ENCODE measurements at places on chromosomes 7 and 10.

DNA sequence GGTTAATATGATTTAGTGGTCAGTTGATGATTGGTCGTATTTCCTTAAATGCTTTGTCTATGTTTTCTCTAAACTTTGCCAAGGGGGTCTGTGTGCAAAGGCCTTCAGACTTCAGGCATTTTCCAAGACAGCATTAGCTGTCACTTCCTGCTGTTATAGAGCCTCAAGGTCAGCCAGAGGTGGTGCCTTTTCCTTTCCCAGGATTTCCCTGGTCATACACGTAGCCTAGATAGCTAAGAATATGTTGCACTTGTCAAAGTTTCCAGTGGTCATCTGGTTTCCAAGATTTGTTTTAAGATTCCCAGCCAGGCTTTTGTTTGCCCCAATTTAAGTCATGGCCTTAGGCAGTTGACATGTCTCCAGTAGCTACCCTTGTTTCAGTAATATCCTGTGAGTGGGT is 133.2 kb upstream of the IGFBP3 start:
- no peak for DNase-seq

GRCh38 chr7:26699766-26700165 is 164.6 kb downstream of the SKAP2 start:
- no peak for DNase-seq

DNA sequence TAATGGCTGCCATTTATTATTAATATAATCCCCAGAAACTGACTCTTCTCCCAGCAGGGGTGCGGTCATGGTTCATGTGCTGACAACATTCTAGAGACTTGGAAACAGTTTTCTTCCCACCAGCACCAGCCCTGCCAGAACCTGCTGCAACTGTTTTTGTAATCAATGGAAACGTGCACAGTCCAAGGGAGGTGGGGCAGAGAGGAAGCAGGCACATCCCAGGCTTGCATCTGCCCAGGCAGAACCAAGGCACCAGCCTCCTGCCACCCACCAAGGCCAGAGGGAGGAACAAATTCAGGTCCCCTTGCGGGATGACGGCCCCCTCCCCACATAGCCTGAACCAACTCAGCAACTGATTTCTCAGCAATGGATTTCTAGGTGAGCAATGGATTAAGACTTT is 119.0 kb downstream of the OAT start:
- DNase-seq: peak; percentile 40

GRCh38 chr7:84975586-84976185 is 211.2 kb downstream of the SEMA3D start:
- no peak for DNase-seq

GRCh38 chr7:36854652-36855051 is 130.4 kb upstream of the AOAH start:
- DNase-seq: no peak

GRCh38 chr10:83522881-83523386 is 616.4 kb upstream of the GHITM start:
- DNase-seq: no peak

DNA sequence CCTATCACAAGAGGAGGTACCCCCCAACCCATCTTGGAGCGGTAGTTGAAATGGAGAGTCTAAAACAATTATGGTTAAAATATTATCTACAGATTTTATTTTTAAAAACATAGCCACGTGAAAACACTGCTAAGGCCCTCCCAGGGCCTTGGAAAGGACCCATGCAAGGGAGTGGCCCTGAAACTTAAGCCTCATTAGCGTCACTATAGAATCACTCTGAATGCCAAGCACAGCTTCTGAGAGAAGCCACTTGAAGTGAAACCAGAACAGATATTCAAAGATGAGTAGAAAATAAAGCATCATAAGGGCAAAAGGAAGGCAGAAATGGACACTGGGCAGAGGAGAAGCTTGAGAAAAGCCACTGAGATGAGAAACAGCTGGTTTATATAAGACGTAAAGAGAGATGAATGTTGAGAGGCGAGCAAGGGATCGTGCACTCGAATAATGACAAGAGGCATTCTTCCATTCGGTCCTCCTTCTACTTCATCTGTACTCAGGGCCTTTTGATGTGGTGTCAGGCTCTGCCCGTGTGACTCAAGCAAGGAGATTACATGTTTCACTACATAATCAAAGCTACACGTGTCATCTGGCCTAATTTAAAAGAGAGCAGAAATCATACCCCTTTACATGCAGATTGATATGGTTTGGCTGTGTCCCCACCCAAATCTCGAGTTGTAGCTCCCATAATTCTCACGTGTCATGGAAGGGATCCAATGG is 33.4 kb upstream of the SLC39A12 start:
- no peak for DNase-seq

- no peak for DNase-seq
These were observed 167.2 kb downstream of the AKR1D1 start for GRCh38 chr7:138243430-138243829.

DNA sequence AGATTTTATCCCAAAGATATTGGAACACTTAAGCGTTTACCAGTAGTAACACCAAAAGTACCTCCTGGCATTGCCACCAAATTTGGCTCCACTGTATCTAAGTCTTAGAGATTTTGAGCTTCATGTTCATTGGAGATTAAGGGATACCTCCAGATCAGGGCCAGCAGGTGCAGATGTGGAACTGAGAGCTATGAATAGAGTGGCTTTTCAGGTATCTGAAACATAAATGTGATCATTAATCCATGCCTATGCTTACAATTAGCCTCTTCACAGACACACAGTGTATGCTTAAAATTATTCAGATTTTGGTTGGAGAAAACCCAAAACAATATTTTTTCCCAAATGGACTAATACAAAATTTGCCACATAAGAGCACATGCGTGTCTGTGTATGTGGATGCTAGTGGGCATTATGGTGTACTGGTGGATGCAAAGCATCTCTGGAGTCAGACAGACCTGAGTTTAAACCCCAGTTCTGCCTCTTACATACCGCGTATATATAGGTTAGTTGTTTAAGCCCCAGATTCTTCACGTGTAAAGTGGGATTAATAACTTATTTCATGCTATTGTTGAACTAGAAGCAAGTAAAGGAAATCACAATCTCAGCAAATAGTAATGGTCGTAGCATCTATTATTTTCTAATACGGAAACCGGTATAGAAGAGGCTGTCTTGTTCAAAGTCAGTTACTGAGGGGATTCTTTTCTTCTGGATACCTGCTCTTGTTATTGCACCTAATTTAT is 6.8 kb upstream of the LRRC4 start:
- no peak for DNase-seq

DNA sequence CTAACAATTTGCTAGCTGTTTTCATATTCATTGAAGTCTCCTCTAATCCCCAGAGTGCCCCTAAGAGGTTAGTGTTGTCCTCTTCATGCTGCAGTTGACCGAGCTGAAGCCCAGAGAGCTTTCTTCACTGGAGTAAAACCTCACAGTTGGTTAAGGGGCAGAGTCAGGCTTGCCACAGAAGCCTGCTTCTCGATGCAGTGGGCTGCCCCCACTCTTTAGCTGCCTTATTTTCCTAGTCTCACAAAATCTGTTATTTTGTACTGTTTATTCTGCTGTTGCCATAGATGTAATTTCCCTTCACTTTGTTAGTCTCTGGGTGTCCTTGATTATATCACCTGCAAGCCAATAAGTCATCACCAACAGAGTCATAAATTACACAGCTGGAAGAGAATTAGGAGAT is 56.3 kb upstream of the ZPBP start:
- DNase-seq: no peak

- DNase-seq: no peak
These were observed 42.2 kb upstream of the HSPB1 start for GRCh38 chr7:76260171-76260703.

GRCh38 chr10:28612877-28613276 is 64.4 kb upstream of the BAMBI start:
- no peak for DNase-seq

DNA sequence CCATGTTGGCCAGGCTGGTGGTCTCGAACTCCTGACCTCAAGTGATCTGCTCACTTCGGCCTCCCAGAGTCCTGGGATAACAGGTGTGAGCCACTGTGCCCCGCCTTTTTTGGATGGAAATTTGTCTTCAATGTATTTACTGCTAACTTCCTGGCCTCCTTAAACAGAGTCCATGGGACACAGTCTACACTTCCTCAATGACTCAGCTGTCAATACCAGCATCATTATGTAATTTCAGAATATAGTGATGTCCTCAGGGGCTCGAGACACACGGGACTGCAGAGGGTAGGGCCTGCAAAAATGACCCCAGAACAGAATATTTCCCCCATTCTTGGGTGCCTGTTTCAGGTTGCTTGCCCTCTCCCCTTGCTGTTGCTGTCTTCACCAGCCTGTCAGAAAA is 31.1 kb downstream of the CAMK2G start:
- no peak for DNase-seq

- DNase-seq: no peak
These were observed 137.2 kb upstream of the RSU1 start for GRCh38 chr10:16954280-16955030.

GRCh38 chr10:8069108-8069507 is 14.6 kb downstream of the GATA3 start:
- no peak for DNase-seq

DNA sequence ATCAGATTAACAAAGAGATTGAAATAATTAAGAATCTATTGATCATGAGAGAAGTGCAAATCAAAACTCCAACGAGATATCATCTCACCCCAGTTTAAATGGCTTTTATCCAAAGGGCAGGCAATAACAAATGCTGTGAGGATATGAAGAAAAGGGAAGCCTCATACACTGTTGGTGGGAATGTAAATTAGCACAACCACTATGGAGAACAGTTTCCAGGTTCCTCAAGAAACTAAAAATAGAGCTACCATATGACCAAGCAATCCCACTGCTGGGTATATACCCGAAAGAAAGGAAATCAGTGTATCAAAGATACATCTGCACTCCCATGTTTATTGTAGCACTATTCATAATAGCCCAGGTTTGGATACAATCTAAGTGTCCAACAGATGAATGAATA is 13.8 kb downstream of the FGL2 start:
- no peak for DNase-seq

DNA sequence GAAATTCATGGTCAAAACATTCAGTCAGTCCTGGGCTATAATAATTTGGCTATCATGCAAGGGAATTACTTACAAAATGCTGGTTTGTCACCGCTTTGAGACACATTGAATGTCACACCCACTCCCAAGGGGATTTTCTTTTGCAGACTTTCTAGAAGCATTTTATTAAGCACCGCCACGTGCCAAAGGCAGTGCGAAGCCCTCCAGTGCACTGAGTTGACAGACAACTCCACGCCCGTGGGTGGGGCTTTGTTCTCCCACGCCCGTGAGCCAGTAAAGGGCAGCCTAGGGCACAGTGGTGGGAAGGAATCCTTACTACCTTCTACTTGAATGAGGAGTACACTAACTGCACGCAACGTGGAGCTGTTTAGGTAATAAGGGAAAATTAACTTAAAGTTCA is 515.8 kb downstream of the KCNMA1 start:
- DNase-seq: no peak

GRCh38 chr7:106110885-106111654 is 1.0 kb downstream of the SYPL1 start:
- no peak for DNase-seq

GRCh38 chr10:34728361-34728760 is 86.7 kb downstream of the PARD3 start:
- DNase-seq: no peak

DNA sequence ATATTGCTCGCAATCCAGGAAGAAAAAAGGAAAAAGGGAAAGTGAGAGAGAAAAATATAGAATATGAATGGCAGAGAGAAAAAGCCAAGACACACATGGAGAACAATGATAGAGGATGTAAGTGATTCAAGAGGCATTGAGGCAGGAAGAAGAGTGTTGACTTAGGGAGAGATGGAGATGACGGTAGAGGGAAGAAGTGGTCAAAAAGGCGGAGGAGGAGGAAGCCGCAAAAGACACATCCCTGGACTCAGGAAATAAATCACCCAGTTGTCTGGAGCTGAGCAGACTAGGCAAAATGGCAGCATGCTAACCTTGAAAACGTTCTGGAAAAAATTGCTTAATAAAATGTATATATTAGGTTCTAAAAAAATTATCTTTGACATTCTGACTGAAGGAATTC is 17.7 kb upstream of the GPR37 start:
- DNase-seq: no peak

DNA sequence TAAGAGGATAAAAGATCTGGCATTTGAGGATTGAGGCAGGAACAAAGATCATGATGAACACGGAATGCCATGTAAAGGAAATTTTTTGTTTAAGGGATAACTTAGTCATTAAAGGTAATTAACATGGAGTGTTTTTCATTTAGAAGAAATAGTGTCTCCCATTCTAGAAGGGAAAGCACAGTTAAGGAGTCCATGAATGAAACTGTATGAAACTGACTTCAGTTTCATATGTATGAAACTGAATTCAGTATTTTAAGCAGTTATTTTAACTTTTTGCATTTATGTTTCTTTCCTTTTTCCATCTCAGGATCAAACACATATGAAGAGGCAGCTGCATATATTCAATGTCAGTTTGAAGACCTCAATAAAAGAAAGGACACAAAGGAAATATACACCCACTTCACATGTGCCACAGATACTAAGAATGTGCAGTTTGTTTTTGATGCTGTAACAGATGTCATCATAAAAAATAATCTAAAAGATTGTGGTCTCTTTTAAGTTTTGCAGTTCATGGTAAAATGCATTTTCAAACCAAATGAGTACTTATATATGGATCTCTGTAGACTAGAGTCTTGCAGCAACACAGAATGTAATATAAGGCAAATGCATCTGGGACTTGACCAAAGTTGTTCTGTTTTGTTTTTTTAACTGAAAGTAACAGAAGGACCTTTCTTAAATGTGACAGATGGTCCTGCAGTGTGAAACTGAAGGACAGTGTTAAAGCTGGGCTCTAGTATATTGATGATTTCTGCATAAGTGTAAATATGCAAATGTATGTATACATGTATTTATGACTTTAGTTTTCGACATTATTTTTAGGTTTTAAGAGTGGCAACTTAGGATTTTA is 82.6 kb downstream of the GNAI1 start:
- no peak for DNase-seq

DNA sequence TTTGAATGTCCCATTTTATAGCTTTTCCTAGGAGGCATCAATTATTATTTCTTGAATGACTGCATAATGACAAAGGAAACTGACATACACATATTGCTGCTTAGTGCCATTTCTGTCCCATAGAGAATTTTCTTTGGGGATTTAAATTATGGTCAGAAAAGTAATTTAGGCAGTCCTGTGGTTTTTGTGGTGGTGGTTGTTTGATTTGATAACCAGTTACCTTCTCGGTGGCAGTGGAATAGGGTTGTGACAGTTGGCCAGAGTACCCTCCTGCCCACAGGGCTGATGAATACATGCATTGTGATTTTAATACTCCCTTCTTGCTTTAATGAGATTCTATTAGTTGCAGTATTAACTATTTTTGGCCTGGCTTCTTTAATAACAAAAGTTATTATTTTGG is 6.6 kb upstream of the SGCE start:
- no peak for DNase-seq
